A549 treated with CpdA at 1 μM for 4 hours (cell line): ENCODE measurements at places on chromosomes 16 and 17. TPM values are rescaled to one million over a fixed set of nuclear protein-coding genes. Genes with fewer than 3 reads are reported as not detected.

Gene IL17C
- not detected in 5 replicates for total RNA-seq

Gene KRT12
- 0.08 TPM in 1 of 5 replicates, not detected in the others for total RNA-seq

Gene CCL7
- 0.19 to 0.82 TPM (median 0.61 TPM) in 5 replicates for total RNA-seq

Gene TAT
- total RNA-seq: 0.02 to 0.09 TPM (median 0.05 TPM) in 3 of 5 replicates, not detected in the others

Gene FGF11
- 0.99 to 1.4 TPM (median 1.4 TPM) in 5 replicates for total RNA-seq

Gene DRC3
- 1.3 to 3.4 TPM (median 2.5 TPM) in 5 replicates for total RNA-seq

Gene C16orf96
- total RNA-seq: not detected in 5 replicates

Gene WWP2
- total RNA-seq: 21.3 to 23.9 TPM (median 22.1 TPM) in 5 replicates

Gene SDF2
- 80.1 to 93.3 TPM (median 86.3 TPM) in 5 replicates for total RNA-seq

Gene PITPNC1
- total RNA-seq: 13.5 to 16.9 TPM (median 15.2 TPM) in 5 replicates

Gene LRRC75A
- total RNA-seq: 0.96 to 1.4 TPM (median 1.2 TPM) in 5 replicates

Gene WSCD1
- 2.1 to 3.8 TPM (median 3.4 TPM) in 5 replicates for total RNA-seq

Gene BRD7
- total RNA-seq: 54.0 to 76.6 TPM (median 66.6 TPM) in 5 replicates

Gene TEKT5
- 0.05 to 0.27 TPM in 2 of 5 replicates, not detected in the others for total RNA-seq

Gene ZNF629
- 15.6 to 19.2 TPM (median 16.4 TPM) in 5 replicates for total RNA-seq

Gene NOXO1
- total RNA-seq: 0.12 to 0.33 TPM (median 0.25 TPM) in 4 of 5 replicates, not detected in the other

Gene CNEP1R1
- 16.9 to 20.7 TPM (median 17.5 TPM) in 5 replicates for total RNA-seq

Gene KCNJ12
- 0.89 to 1.3 TPM (median 0.96 TPM) in 5 replicates for total RNA-seq

Gene SCIMP
- not detected in 5 replicates for total RNA-seq

Gene SPN
- 0.01 TPM in 1 of 5 replicates, not detected in the others for total RNA-seq

Gene UMOD
- total RNA-seq: not detected in 5 replicates

Gene HES7
- 0.70 to 2.5 TPM (median 1.1 TPM) in 5 replicates for total RNA-seq

Gene WFIKKN1
- 0.13 to 0.23 TPM (median 0.16 TPM) in 4 of 5 replicates, not detected in the other for total RNA-seq

Gene DGKE
- total RNA-seq: 3.3 to 4.6 TPM (median 4.2 TPM) in 5 replicates

Gene ZNF785
- not detected in 5 replicates for total RNA-seq

Gene OTOP3
- total RNA-seq: not detected in 5 replicates

Gene RNF43
- 0.12 to 0.61 TPM (median 0.27 TPM) in 5 replicates for total RNA-seq

Gene EDC4
- 58.5 to 70.6 TPM (median 64.6 TPM) in 5 replicates for total RNA-seq

Gene CLEC18A
- 0.08 TPM in 2 of 5 replicates, not detected in the others for total RNA-seq

Gene KRTAP3-1
- total RNA-seq: not detected in 5 replicates

Gene TP53TG3B
- total RNA-seq: 0.17 to 0.37 TPM in 2 of 5 replicates, not detected in the others

Gene MT4
- total RNA-seq: not detected in 5 replicates

Gene TMEM107
- total RNA-seq: 16.3 to 20.2 TPM (median 19.7 TPM) in 5 replicates

Gene KRT32
- 0.06 to 0.08 TPM in 2 of 5 replicates, not detected in the others for total RNA-seq

Gene CHST5
- 0.03 TPM in 1 of 5 replicates, not detected in the others for total RNA-seq

Gene ZP2
- total RNA-seq: not detected in 5 replicates

Gene DNAI2
- total RNA-seq: 0.06 TPM in 1 of 5 replicates, not detected in the others
